Ovary (tissue), 10 donors: ENCODE measurements at places on chromosomes 2 and 18. TPM values are rescaled to one million over a fixed set of nuclear protein-coding genes. Genes with fewer than 3 reads are reported as not detected.

- DNase-seq = no peak
Measured at GRCh38 chr18:77314511-77314910, 64.9 kb downstream of the GALR1 start.

GRCh38 chr18:11994703-11995444, 13.6 kb downstream of the IMPA2 start:
- DNase-seq = no peak

DNA sequence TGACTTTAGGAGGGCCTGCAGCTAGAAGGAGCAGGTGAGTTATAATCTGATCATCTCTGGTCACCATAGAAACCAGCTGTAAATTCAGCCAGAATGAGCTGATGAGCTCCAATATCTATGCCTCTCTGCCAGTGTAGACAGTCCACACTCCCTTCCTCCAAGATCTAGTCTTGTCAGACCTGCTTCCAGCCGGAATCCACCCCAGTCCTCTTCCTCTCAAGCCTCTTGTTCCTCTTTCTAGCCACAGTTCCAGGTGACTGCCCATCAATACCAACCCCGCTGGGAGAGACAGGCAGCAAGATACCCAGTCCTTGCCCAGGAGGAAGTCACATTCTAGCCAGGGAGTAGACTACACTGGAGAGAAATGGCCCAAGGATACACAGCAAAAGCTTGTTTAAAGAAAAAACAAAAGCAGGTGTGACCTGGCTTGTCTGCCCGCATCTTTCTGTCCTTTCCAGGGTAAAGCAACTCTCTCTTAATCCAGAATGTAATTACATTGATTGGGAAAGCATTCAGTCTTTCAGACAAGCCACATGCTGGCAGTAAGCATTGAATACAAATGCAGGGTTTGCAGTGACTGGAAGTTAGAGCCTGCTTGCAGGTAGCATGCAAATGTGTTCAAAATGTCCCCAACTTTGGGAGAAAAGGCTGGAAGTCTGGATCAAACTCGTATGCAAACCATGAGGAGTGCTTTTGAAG, 9.0 kb upstream of the SLC35F6 start:
- DNase-seq = no peak

DNA sequence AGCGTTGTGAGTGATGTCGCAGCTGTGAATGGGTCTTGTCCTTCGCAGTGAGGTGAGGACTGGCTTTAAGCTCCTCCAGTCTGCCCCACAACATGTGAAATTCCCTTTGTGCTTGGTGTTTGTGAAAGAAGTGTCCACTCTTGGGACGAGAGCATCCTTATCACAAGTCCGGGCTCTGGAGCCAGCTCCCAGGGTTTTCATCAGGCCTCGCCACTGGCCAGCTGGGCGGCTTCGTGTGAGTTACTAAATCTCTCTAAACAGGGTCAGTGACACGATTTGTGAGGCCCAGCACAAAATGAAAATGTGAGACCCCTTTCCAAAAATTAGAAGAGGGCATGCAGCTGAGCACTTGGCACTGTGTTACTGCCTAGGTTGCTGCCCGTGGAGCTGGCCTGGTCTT, 115.9 kb downstream of the VAPA start:
- DNase-seq = no peak

GRCh38 chr2:45851576-45852304, 200.3 kb downstream of the PRKCE start:
- no peak for DNase-seq

DNA sequence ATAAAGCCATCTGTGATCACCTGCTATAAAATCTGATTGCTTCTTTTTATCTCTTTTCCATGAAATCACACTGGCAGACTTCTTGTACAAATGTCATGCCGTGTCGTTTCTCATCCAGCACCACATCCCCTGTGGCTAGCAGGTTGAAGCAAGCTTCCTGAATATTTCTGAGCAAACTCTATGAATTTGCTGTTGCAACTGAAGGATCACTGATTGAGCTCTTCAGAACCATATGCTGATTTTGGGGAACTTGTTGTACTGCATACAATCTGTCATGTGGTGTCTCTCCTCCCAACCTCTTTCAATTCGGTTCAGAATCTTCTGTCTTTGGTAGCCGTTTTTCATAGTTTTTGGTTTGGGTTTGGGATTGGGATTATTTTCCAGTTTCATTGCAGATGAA, 57.7 kb upstream of the RBMS1 start:
- no peak for DNase-seq

- DNase-seq = no peak
Measured at GRCh38 chr2:175309799-175310198, 128.3 kb upstream of the ATP5MC3 start.

The ZAP70 gene
- total RNA-seq = 0.58 TPM

The CD226 gene
- 1.0 TPM for total RNA-seq

The FAM117B gene
- 13.6 TPM for total RNA-seq
